ENCODE measurements at places on chromosomes 1 and 21.

GRCh38 chr1:229843627-229844238, 217.7 kb downstream of the URB2 start:
- DNase-seq, result no peak

DNA sequence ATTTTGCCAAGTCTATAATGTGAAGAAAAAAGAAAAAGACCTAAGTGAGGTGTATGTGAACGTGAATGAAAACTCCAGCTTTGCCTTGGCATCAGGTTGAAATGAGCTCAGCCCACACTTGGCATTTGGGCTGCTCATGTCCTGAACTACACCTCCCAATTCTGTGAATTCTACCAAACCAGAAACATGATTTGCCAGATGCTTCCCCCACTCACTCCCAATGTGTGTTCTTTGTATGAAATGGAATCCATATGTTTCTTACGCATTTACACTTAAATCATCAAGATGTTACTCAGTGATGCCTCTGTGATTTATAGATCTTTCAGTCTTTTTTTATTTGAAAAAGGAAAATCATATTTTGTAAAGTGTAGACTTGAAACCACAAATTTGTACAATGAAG, 32.8 kb upstream of the RUNX1 start:
- DNase-seq, result no peak

DNA sequence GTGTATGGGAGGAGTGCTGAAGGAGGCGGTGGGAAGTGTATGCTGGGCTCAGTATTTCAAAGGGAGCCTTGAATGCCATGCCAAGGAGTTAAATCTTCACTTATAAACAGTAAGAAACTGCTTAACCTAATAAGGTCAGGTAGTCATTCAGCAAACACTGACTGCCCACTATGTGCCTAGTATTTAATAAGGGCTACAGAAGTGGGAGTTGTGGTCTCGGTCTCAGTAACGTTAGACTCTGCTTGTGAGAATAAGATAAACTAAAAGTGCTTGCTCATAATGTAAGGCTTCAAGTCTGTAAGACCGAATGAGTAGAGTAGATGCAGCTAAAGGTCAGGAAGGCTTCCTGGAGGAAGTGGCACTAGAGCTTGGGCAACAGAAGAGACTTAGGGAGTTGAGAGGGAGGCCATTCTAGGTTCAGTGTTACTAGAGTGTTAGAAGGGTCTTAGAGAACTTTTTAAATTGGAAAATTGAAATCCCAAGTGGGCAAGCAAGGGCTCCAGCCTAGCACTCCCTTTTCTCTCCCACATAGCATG, 6.0 kb downstream of the MARCKSL1 start:
- DNase-seq, result no peak

DNA sequence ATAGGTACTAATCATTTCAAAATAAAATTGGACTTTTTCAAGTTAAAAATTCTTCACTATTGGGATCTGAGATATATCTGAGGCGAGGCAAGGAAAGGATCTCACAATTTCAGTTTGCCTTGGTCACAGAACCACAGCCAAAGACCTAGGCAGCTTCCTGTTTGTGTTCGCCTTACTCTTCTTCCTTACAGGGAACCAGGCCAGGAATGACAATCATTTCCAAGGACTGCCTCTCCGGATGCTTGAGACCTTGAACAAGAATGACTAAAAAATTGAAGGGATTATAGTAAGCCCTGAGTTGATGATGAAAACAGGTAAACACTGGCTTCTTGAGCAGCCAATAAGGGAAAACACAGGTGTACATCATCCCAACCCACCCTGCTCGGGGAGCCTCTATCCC, 35.2 kb upstream of the SERBP1 start:
- no peak for DNase-seq

GRCh38 chr1:181326348-181326747, 157.0 kb upstream of the CACNA1E start:
- no peak for DNase-seq
